T1000 (cell line): ENCODE measurements at places on chromosomes 7 and 10.

GRCh38 chr7:51079494-51079893 lies 237.1 kb downstream of the COBL start:
- DNase-seq = no peak

DNA sequence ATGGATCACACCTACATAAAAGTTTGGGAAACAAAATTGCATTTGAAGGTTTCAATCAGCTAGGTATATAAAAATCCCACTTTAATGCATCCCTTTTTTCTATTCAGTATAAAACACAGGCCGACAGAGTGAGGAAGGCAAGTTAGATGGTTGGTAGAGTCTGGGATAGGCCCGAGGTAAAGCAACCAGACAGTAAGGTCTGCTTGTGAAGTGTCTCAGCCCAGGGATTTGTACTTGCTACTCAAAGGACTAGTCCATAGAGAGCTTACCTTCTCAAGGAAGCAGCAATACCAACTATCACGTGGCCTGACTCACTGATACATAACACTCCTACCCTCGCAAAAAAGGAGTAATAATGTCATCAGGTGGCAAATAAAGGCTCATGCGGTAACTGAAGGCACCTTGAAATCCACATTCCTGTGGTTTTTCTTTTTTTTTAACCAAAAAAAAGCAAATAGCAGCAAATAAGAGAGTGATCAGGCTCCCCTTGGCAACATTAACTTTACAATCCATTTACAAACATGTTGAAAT lies 56.2 kb upstream of the ATP6V0A4 start:
- DNase-seq = no peak

DNA sequence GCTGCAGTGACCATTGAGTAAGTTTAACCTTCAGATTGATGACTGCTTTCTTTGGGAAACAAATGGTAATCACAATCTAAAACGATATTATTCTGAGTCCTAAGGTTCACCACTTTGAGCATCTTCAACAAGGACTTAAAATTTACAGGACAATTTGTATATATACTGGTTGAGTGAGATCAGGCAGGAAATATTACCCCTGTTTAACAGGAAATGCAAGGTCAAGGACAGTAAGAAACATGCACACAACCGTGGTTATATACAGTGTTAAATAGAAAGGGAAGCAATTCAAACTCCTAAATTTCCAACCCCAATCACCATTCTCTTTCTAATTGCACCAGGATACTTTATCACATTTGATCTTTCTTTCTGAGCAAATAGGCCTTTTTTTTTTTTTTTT lies 96.1 kb downstream of the ZNF277 start:
- DNase-seq = no peak

- DNase-seq = no peak
These were observed 27.3 kb downstream of the SNX10 start for GRCh38 chr7:26318921-26319320.

- DNase-seq = no peak
These were observed 115.7 kb upstream of the RET start for GRCh38 chr10:42960991-42961795.

GRCh38 chr7:94195813-94196212 lies 191.7 kb upstream of the BET1 start:
- DNase-seq = no peak

DNA sequence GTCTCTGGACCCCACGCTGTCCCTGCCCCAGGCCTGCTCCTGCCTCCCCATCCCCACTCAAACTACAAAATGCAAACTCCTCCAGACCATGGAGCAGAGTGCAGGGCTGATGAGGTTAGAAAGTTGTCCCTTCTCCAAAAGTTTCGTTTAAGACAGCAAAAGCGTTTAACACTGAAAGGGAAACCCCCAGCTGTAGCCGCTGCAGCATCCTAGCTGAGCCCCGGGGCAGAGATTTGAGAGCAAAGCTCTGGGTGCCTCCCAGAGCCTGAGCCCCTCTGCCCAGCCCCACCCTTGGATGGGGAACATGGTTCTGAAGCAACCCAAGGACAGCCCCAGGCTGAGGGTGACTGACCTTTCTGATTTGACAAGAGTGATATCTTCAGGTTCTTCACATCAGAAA lies 52.8 kb upstream of the ENO4 start:
- DNase-seq = no peak

- DNase-seq = no peak
These were observed 155.1 kb downstream of the OR13A1 start for GRCh38 chr10:45160271-45160670.

DNA sequence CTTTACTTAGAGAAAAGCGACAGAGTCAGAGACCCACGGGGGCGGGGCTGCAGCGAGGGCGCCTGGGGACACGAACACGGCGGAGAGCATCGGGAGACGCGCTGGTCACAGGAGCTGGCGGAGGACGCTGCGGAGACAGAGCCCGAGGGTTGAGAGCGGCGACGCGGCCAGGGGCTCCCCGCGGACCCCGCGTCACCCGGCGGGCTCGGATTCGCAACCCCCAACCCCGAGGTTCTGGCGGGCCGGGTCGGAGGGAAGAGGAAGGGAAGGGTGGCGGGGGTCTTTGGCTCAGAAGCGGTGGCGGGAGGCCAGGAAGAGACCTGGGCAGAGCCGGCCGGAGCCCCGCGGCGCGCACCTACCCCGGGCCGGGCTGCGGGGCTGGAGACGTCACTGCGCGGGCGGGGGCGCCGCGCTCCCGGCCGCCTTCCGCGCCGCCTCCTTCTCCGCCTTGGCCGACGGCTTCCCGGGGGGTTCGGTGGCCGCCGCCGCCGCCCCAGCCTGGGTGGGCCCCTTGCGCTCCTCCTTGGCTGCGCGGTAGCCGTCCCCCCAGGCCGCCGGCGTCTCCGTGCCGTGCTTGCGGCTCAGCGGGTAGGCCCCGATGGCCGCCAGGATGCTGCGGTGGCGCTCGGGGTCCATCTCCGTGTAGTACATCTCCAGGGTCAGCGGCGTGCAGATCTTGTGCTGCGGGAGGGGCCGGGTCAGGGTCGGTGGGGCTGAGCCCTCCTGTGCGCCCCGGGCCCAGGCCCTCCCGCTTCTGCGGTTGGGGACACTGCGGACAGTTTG lies 11.1 kb downstream of the CALY start:
- DNase-seq = no peak

DNA sequence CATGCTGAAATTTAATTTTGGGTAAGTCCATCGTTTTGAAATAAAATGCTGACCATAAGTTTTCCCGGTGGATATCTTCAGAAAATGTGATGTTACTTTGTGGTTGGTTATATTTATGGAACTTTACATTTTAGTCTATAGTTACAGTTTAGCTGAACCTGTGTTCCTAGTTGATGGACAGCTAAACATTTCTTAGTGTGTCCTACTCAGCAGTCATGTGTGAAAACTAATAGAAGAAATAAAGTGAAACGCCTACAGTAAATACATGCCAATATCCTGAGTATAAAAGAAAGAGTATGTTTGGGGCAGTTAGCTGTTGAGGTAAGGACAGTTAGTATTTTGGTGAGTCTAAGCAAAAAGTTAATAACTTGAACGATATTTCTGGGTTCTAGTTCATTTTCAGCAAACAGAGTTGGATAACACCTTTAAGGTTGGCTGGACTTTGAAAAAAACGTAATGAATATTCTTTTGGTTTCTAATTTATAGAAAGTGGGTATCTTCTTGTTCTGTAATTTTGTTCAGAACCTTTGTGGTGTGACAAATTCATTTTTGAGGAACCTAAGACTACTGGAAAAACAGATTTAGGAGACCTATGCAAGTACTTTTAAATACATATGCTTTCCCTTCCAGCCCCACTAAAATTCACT lies 28.7 kb downstream of the LCOR start:
- DNase-seq = no peak

- no peak for DNase-seq
These were observed 9.6 kb downstream of the PSD start for GRCh38 chr10:102408728-102409603.

DNA sequence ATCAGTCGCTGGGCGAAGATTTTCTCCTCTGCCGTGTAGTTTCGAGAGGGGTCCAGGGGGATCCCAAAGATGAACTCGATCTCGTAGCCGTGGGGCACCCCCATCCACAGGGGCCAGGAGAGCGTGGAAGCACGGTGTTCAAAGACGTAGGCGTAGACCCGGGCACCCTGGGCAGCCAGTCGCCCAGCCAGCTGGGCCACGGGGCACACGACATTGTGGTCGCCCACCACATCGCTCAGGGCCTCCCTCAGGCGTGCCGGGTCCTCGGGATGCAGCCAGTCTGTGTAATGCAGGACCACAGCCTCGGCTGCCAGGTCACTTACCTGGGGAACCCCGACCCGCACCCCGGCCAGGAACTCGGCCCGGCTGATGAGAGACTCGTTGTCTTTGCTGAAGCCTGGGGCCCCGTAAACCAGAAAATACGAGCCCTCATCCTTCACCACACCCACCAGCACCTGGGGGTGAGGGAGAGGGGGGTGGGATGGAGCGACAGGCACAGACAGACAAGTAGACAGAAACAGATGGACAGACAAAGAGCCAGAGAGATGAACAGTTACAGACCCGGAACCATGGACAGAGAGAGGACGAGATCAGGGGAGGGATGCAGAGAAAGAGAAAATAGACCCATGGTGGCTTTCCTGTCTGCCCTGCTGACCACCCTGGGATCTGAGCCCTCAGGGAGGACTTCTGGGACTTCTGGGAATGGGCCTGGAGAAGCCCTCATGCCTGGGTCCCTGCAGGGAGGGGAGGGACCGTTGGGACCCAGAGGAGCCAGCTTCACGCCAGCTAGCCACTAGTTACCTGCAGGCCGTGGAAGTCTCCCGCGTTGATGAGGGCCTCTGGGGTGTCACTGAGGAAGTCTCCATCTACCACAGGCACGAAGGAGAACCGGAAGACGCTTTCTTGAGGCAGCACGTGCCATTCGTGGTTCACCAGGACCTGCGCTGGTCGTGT lies 3.0 kb downstream of the ACHE start:
- DNase-seq = no peak

DNA sequence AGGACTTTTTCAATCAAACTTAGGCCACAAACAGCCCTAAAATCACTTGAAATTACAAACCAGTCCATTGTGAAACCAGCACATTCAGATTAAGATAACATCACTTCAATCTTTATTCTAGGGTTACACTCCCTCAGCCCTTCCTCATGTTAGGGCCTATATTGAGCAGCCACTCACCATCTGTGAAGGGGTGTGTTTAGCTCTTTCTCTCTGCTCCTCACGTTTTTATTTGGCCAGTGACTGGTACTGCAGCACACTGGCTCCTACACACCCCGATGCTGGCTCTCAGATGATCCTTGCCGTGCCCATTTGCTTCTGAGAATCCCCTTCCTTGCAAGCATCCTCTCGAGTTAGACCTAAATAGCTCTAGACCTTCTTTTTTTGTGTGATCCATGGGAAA lies 604.5 kb downstream of the INHBA start:
- DNase-seq = no peak

GRCh38 chr7:18689551-18689950 lies 194.0 kb downstream of the HDAC9 start:
- no peak for DNase-seq

DNA sequence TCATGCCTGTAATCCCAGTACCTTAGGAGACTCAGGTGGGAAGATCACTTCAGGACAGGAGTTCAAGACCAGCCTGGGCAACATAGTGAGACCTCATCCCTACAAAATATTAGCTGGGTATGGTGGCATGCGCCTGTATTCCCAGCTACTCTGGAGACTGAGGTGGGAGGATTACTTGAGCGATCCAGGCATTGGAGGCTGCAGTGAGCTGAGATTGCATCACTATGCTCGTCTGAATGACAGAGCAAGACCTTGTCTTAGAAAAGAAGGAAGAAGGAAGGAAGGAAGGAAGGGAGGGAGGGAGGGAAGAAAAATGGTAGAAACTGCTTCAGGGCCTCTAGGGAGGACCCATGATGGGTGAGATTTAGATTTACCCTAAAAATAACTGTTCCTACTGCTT lies 112.3 kb downstream of the SPDYE5 start:
- DNase-seq = no peak

DNA sequence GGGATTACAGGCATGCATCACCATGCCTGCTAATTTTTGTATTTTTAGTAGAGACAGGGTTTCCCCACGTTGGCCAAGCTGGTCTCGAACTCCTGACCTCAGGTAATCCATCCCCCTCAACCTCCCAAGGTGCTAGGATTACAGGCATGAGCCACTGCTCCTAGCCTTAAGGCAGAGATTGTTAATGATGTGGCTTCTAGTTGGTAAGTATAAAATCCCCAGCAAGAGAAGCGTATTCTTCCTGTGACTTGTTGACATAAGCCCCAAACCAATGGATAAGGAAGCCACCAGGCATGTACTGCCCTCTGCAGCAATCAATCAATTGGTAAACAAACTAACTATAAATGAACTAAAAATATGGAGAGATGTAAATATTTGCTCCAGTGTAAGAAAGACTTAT lies 41.2 kb downstream of the REEP3 start:
- DNase-seq = no peak

- no peak for DNase-seq
These were observed 217.9 kb downstream of the ADARB2 start for GRCh38 chr10:1519391-1519790.

GRCh38 chr7:98795741-98796493 lies 73.9 kb downstream of the TMEM130 start:
- no peak for DNase-seq

- DNase-seq = no peak
These were observed 3.9 kb upstream of the HOXA2 start for GRCh38 chr7:27106181-27106900.

GRCh38 chr10:104247513-104248146 lies 7.1 kb upstream of the GSTO1 start:
- no peak for DNase-seq

GRCh38 chr10:119201233-119201632 lies 6.1 kb upstream of the GRK5 start:
- no peak for DNase-seq

DNA sequence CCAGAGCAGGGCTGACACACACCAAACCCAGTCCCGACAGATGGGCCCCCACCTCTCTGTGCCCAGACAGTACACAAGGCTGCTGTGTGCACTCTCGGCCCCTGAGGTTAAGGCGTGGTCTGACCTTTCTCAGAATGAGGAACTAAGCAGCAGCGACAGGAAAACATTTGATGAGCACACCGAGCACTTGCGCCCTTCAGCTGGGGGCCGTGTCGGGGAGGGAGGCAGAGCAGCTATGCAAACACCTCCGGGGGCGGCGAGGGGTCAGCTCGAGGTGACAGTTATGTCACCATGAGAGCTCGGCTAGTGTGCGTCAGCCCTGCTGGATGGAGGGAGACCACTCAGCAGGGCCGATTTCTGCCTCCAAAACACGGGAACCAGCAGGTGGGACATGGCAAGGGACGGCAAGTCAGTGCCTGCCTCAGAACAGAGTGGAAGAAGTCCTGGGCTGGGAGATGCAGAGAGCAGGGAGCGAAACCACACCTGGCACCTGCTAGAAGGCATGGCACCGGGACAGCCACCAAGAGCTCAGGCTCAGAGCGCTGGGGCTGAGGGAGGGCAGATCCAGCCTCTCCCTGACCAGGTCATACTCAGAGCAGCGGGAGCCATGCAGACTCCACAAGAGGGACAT lies 57.4 kb downstream of the CHST15 start:
- DNase-seq = no peak

- DNase-seq = no peak
These were observed 71.4 kb downstream of the NEURL1 start for GRCh38 chr10:103564776-103565520.

- DNase-seq = no peak
These were observed 205.9 kb downstream of the MBL2 start for GRCh38 chr10:52566471-52567246.

GRCh38 chr10:103473261-103473671 lies 5.8 kb downstream of the CALHM3 start:
- no peak for DNase-seq

- DNase-seq = no peak
These were observed 70.5 kb downstream of the SH3PXD2A start for GRCh38 chr10:103784723-103785418.
